ENCODE measurements at places on chromosomes 4 and X.
A peak's percentile ranks its signal among the peaks of the same experiment; 100 is the strongest.

- DNase-seq: peak; percentile 5
These were observed 859 bp downstream of the SMARCA1 start for GRCh38 chrX:129522184-129523078.

DNA sequence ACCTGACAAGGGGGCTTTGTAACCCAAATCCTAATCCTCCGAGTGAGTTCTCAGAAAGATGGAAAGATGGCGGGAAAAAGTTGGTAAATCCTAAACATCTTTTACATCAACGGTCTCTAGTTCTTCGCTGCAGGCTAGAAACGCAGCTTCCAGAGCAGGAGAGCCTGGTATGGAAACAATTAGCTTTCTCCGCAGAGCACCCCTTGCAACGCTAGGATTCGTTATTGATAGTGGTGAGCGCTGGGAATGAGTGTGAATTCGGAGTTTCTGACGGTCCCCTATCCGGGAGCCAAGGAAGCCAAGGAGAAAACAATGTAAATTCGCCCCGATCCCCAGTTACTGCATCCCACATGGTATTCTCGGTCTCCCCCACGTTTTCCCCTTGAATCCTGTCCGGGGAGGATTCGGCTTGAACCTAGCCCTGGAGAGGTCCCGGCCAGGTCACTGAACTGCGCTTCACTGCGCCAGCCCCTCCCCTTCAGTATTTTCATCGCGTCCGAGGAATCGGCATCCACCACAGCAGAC, 4.7 kb upstream of the NEUROG2 start:
- no peak for DNase-seq

DNA sequence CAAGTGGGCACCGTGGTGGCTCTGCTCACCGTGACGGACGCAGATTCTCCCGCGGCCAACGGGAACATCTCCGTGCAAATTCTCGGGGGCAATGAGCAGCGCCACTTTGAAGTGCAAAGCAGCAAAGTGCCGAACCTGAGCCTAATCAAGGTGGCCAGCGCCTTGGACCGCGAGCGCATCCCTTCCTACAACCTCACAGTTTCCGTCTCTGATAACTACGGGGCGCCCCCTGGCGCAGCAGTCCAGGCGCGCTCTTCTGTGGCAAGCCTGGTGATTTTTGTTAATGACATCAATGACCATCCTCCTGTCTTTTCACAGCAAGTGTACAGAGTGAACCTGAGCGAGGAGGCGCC, 2.7 kb downstream of the FAT4 start:
- no peak for DNase-seq

- DNase-seq: no peak
These were observed 12.4 kb upstream of the DHRSX start for GRCh38 chrX:2513121-2513664.

GRCh38 chrX:17559728-17560379, 177.4 kb upstream of the SCML1 start:
- no peak for DNase-seq

DNA sequence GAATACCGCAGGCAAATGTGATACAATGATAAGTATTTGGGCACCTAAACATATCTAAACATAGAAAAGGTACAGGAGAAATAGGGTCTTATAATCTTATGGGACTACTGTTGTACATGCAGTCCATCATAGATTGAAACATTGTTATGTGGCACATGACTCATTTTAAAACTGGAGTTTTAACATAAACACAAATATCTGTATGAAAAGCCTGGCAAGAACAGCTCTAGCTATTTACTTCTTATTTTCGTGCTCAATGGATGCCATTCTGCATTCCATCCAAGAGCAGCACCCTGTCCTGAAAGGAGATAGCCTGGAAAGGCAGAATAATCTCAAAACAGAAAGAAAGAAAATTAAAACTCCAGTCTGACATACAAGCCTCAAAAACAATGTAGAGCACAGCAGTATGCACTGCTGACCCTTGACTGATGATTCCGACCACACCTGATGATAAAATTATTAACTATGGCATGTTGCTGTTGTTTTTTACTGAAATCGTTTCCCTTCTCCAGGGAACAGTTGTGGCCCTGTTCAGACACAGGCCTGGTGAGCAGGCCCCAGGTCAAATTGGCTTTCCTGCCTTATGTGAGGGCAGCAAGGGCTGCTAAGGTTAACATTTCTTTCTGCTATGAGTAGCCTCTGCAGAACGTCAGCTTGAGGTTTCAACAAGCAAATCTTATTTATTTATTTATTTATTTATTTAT, 152.7 kb downstream of the APBB2 start:
- DNase-seq: no peak

- DNase-seq: no peak
These were observed 1.9 kb downstream of the DCAF12L2 start for GRCh38 chrX:126164226-126164625.

DNA sequence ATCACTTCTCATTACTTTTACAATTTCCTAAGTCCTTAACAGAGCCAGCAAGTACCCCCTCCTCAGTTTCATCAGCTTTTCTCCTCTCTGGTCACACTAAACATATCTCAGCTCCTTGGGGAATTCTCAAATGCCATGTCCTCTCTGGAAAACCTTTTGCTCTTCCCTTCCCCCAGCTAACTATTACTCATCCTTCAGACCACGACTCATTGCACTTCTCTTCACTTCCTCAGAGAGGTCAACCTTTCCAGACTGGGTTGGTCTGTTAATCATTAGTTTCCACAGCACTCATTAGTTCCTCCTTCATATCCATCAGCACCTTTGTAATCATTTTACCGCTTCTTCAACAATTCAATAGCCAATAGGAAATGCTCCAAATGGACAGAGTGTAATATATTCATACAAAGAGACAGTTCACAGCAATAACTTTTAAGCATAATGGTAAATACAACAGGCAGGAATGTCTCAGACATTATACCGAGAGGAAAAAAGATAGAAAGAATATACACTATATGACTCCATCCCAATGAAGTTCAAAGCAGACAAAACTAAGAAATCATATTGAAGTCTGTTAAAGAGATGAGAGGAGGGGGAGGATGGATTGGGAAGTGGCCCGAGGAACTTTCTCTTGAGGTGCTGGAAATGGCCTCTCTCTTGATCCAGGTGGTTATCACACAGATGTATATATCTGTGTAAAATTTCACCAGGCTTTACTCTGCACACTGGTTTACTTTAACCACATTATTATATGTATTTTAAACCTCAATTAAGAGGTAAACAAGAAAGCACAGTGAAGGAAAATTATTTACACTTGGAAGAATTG, 39.6 kb downstream of the DDX60L start:
- DNase-seq: no peak

DNA sequence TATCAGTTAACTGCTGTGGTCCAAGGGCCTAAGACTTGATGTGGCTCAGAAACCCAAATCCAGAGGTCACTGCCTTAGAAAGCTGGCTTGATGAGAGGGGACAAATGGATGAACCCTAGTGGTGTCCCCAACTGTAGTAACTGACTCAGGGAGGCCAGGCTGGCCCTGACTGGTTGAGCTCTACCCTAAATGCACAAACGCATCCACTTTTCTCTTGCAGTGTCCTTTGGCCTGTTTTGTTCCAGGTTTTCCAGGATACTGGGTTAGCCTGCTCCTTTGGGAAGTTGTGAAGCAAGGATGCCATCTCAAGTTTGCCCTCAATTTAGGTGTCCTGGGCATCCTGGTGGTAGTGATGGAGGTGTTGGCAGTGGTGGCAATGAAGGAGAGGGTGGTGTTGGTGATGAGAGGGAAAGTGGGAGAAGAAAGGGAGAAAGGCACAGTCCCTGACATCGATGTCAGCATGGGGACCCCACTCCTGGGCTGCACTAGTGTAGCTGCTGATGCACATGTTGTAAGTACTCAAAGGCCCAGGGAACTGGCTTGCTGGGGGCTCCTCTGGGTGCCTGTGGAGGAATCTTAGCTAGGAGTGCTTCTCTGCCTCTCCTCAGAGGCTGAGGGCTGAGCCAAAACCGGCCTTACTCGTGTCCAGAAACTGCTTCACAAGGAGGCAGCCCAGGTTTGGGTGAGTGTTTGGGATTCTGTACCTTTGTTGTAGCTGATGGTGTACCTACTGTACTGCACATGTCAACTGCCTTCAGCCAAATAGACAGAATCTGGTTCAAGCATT, 2.9 kb upstream of the HAND2 start:
- no peak for DNase-seq

Measured in stimulated activated CD4-positive, alpha-beta T cell treated with anti-CD3 and anti-CD28 coated beads, Interleukin-4, amount 100 ng/mL, for 1 hour (primary cell).